ENCODE measurements at places on chromosomes 5 and 9.
A peak's percentile ranks its signal among the peaks of the same experiment; 100 is the strongest.

- no peak for DNase-seq
Observed at GRCh38 chr5:75324791-75325190, 12.2 kb upstream of the HMGCR start.

DNA sequence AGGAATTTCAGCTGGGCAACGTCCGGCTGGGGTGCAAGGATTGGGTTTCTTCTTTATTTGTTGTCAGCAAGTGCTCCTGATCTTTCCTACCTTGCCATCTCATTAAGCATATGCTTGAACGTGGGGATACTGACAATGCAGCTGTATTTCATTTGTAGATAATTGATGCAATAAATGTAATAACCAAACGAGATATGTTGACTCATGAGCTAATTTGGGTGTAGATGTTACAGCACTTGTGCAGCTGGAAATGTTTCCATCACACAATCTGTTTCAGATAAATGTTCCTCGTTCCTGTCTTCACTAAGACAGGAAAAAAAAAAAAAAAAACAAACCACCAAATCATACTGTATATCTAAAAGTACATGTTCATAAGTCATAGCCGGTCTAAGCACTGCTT is 123.8 kb downstream of the DMRT2 start:
- DNase-seq = no peak

- no peak for DNase-seq
Observed at GRCh38 chr5:180343831-180344695, 9.1 kb downstream of the GFPT2 start.

- DNase-seq = no peak
Observed at GRCh38 chr5:2031581-2031980, 148.9 kb upstream of the IRX4 start.

GRCh38 chr9:96135753-96136290 is 166.2 kb downstream of the HSD17B3 start:
- no peak for DNase-seq

DNA sequence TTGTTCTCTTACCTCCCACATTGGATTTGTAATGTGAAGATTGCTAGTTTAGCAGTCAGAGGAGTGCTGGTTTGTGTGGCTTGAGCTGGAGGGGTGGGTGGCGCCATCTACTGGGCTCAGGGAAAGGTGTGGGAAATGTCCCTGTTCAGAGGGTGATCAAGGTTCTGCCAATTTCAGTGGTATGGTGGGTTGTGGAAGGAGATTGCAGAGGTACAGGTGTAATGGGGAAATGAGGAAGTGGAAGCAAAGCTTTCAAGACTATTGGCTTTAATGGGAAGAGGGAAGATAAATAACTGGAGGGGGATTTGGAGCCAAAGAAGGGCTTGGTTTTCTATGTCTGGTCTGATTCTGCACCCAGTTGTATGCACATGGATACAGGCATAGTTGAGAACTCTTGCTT is 76.4 kb downstream of the OSMR start:
- peak; percentile 35 for DNase-seq
